T-helper 1 cell (primary cell): ENCODE measurements at places on chromosomes 12 and 14.
A peak's percentile ranks its signal among the peaks of the same experiment; 100 is the strongest.

DNA sequence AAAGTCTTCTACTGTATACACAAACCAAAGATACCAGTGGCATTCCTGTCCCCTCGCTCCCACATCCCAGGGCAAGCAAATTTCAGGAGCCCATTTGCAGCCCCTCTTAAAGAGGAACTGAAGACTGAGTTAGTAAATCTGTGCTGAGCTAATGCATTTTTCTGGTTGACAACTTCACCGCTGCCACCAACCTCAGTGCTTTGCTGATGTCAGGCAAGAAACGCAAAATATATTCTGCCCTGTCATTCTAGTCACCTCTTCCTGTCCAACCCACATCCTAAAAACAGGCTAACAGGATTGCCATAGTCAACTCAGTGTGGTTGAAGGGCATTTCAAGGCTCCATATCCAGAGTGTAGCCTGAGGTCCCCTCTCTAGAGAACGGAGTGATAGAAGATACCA, 59.4 kb upstream of the FICD start:
- no peak for DNase-seq

DNA sequence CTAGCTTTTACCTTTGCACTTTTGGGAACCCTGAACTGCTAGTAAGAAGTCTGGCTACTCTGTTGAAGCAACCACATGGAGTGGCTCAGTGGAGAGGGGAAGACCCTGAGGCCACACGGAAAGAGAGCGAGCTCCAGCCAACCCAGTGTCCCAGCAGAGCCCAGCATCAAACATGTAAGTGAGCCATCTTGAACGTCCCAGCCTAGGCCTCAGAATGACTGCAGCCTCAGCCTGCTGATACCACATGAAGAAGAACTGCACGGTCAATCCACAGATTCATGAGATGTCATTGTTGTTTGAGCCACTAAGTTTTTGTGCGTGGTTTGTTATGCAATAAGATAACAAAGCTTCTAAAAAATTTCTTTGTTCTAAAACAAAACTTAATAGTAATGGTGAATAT, 40.2 kb downstream of the TFCP2 start:
- no peak for DNase-seq

- no peak for DNase-seq
These were observed 228.6 kb downstream of the DPF3 start for GRCh38 chr14:72665259-72665658.

- DNase-seq: no peak
These were observed 86.3 kb downstream of the KIF26A start for GRCh38 chr14:104224506-104225277.

DNA sequence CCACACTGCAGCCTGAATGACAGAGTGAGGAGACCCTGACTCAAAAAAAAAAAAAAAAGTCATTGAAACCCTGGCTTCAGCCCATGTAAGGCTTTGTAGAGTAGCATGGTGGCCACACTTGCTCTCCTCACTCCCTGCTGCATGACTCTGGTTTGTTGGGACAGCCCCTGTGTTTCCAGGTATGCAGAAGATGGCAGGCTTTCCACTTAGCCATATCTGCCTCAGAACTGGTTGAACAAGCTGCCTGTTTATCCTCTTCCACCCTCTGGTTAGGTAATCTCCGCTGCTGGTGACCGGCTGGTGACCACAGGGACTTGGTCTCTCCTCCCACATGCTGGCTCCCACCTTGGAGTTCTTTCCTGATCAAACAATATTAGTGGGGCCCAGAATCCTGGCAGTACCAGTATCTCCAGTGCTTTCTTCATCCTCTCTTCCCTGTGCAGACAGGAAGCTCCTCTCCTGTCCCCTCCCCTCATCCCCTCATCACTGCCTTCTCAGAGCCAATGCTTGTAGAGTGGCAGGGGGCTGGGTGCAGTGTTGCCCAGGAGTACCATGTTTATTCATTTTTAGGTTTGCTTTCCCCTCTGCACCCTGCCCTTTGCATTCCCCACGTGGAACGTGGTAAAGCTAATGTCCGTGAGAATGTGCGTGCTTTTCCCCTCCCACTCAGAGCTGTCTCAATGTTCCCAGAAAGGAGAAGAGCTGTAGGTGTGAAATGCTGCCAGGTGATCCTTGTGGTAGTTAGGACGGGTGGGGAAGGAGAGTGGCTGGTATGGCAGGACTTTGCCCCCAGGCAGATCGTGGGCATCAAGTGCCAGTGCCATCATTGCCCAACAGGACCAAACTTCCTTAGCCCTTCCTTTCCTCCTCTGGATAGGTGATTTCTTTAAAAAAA, 11.3 kb downstream of the ABHD12B start:
- DNase-seq: no peak

- DNase-seq: no peak
These were observed 94.3 kb downstream of the LRRC74A start for GRCh38 chr14:76920331-76921087.

GRCh38 chr14:99986396-99986795, 78.8 kb upstream of the EVL start:
- DNase-seq: no peak

DNA sequence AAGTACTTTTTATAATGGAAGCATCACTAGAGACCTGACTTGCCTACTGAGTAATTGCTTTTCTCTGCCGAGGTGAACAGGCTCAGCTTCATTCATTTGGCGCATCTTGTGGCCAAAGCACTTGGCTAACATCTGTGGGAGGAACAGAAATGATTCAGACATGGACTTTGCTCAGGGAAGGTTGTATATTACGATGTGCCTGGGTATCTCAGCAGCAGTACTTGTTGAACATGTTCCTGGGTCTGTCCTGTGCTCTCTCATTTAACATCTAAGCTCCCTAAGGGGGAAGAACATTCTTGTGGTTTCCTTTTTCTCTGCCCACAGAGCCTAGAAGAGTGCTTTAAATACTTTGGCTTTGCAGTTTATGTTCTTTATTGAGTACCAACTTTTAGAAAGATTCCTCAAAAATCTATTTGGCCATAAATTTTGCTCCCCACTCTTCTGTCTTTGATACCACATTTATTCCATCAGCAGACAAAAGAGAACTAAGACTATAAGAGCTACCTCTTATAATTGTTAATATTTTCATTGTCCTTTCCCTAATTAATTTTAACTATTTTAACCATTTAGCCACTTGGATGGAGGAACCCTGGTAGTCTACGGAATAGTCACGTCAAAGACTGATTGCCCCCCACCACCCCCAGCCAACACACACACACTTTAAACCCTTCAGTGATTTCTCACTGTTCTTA, 101.2 kb upstream of the EGLN3 start:
- peak; percentile 36 for DNase-seq

DNA sequence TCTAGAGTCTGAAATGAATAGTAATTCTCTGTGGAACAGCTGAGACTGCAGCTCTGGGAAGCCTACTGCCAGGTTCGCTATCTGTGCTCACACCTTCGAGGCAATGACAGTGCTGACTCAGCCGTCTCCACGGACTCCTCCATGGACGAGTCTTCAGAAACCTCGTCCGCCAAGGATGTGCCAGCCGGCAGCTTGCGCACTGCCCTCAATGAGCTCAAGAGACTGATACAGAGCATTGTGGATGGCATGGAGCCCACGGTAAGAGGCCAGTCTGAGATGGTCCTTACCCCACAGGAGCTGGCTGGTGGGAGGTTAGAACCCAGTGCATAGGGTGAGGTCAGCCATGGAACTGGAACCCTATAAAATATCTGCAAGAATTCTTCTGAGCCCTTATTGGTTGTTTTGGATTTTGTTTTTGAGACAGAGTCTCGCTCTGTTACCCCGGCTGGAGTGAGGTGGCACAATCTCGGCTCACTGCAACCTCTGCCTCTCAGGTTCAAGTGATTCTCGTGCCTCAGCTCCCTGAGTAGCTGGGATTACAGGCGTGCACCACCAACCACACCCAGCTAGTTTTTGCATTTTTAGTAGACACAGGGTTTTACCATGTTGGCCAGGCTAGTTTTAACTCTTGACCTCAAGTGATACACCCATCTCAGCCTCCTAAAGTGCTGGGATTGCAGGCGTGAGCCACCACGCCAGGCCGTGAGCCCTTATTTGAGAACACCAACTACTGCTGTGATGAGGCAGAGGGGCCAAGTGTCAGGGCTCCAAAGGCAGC, 43.9 kb downstream of the RAB35 start:
- no peak for DNase-seq

- DNase-seq: no peak
These were observed 210.1 kb upstream of the EEA1 start for GRCh38 chr12:93139028-93139665.

DNA sequence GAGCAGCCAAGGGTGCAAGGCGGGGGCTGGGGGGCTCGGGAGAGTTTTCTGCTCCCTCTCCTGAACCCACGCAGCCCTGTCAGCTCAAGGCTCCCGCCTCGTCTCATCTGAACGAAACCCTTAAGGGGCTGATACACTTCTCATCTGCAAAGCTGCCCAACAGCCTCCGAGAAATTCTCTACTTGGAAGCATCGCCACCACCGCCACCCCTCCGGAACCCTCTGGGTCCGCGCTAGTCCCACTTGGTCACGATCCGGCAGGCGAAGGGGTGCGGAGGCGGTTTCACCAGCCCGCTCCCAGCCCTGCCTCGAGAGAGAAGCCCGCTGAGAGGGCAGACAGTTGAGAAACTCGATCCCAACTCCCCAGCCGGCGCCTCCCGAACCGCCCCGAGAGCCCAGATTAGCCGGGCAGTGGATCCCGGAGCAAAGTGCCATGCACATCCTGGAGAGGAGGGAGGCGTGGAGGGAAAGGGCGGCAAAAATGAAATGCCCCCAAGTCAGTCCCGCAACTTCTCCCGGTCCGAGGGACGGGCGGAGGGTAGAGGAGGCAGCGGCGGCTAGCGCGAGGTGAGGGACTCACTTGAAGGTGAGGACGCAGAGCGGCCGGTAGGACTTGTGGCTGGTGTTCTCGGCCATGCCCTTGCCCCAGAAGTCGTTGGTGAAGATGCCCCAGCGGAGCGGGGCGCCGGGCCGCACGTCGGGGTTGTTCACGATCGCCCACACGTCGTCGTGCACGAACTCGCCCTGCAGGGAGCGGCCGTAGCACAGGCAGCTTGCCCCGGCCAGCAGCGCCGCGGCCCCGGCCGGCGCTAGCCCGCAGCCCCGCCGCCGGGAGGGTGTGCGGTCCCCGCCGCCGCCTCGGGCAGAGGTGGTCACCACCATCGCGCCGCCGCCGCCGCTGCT, 620 bp downstream of the TMTC1 start:
- DNase-seq: no peak

- DNase-seq: peak; percentile 29
These were observed 40.5 kb downstream of the SLC2A14 start for GRCh38 chr12:7832059-7832696.

DNA sequence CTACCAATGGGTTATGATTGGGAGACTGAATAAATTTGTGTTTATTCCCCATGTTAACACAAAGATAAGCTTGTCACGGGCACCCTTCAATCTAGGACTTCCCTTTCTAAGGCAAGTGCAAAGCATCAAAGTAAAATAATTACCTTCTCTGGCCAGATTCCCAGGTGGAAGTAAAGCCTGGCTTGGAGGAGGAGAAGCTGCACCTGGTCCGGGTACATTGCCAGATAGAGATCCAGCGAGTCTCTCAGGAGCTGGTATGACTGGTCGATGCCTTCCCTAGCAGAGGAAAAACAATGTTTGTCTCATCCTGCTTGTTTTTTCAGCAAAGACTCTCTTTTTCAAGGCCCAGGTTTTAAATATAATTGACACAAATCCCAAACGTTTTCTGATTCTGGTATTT, 24.9 kb downstream of the FBXO21 start:
- no peak for DNase-seq

GRCh38 chr14:60220084-60220483, 28.9 kb upstream of the PPM1A start:
- no peak for DNase-seq

DNA sequence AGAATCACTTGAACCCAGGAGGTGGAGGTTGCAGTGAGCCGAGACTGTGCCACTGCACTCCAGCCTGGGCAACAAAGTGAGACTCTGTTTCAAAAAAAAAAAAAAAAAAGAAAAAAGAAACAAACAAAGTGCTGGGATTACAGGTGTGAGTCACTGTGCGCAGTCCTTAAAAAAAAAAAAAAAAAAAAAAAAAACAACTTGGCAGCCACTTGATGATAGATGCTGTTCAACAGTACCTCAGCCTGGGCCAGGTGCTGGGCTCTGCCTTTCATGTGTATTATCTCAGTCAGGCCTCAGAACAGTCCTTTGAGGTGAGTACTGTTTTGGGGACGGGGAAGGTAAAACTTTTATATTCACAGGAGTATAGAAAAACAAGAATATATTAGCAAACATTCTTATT, 9.6 kb downstream of the ACADS start:
- no peak for DNase-seq

DNA sequence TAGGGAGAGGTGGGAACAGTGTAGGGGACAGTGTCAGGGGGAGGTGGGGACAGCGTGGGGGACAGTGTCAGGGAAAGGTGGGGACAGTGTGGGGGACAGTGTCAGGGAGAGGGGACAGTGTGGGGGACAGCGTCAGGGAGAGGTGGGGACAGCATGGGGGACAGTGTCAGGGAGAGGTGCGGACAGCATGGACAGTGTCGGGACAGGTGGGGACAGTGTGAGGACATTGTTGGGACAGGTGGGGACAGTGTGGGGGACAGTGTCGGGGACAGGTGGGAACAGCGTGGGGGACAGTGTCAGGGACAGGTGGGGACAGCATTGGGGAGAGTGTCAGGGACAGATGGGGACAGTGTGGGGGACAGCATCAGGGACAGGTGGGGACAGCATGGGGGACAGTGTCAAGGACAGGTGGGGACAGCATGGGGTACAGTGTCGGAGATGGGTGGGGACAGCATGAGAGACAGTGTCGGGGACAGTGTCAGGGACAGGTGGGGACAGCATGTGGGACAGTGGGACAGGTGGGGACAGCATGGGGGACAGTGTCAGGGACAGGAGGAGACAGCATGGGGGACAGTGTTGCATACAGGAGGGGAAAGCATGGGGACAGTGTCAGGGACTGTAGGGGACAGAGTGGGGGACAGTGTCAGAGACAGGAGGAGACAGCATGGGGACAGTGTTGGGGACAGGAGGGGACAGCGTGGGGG, 139.0 kb downstream of the TMEM121 start:
- no peak for DNase-seq

DNA sequence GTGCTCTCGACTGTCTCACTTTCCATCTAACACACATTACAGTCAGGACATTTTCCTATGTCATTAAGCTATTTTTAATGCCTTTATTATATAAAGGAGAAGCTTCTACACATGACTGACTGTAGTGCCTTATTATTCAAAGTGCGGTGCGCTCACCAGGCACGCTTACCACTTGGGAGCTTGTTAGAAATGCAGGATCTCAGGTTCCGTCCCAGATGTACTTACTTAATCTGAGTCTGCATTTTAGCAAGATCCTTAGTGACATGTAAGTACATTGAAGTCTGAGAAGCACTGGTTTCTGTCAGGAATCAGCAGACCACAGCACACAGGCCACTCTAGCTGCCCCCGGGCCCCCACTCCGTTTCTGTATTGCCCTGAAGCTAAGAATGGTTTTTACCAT, 44.7 kb upstream of the MDM1 start:
- no peak for DNase-seq

GRCh38 chr14:91405241-91405721, 12.3 kb downstream of the CCDC88C start:
- DNase-seq: peak; percentile 63

- DNase-seq: no peak
These were observed 265.9 kb upstream of the NOVA1 start for GRCh38 chr14:26863736-26864135.
